ENCODE measurements at places on chromosomes 2 and 18.

GRCh38 chr2:80530442-80531064 is 226.0 kb upstream of the LRRTM1 start:
- DNase-seq = no peak

- DNase-seq = no peak
Measured at GRCh38 chr2:64607381-64608304, 46.1 kb downstream of the SERTAD2 start.

DNA sequence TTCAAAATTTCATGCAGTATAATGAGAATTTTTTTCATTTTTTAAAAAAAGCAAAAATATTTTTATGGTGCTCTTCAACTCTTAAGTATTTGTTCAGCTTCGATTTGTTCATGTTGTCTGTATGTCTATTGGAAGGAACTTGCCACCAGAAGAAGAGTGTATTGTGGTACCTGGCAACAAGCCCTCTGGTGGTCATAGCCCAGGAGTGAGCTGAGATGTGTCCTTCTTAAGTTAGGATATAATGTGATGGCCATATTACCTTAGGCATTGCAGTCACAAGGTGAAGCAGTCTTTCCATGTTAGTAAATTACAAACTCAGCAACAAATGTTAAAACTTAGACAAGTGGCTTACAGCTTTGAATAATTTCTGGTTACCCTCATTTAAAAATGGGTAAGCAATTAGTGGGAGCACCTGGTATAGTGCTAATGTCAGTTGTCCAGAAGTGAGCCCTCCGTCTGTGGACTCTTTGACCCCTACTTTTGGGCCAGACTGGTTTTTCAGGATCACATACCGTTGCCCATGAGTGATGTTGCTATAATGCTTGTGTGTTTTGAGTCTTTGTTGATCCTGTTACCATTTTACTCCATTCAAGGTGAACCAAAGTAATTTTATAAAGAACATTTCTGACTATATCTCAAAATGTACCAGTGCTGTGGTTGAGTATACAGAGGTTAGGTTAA is 57.4 kb downstream of the MYO1B start:
- no peak for DNase-seq

DNA sequence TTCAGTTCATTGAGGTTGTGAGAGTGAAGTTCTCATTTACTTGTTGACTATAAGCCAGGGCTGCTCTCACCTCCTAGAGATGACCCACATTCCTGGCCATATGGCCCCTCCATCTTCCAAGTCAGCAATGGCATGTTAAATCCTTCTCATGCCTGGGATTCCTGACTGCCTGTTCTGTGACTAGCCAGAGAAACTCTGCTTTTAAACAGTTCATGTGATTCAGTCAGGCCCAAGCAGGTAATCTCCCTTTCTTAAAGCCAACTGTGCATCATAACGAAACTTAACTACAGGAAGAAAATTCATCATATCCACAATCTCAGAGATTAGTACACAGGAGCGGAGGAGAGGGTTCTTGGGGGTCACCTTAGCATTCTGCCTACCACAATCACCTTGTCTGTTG is 11.5 kb downstream of the DPP4 start:
- DNase-seq = no peak

GRCh38 chr2:217393585-217394032 is 533.7 kb upstream of the TNP1 start:
- DNase-seq = no peak

Measured in stimulated activated CD8-positive, alpha-beta memory T cell treated with anti-CD3 and anti-CD28 coated beads, Interleukin-4, amount 100 ng/mL, for 1 hour (primary cell).